ENCODE measurements at places on chromosomes 5 and 9.

DNA sequence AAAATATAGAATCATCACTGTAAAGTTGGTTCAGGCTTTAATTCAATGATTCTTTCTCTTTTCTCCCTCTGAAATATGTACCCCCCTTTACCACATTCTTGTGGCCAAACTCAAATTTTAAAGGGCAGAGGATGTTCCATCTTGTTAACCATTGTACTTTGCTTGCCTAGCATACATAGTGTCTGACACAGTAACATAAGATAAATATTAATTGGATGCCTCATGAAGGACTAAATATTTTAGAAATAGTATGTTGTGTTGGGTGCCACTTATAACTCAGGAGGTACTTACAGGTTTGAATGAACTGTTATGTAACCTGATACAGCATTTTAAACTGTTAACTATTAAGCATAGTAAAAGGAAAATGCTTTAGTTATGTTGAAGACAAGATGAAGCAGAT is 71.5 kb downstream of the NIPBL start:
- no peaks in the 10 kb centered on the region for H3K27me3 ChIP-seq
- H3K4me3 ChIP-seq, result no peak overlapping the region
- DNase-seq, result no peak
- H3K27ac ChIP-seq, result no peak overlapping the region
- no peaks in the 10 kb centered on the region for H3K36me3 ChIP-seq

DNA sequence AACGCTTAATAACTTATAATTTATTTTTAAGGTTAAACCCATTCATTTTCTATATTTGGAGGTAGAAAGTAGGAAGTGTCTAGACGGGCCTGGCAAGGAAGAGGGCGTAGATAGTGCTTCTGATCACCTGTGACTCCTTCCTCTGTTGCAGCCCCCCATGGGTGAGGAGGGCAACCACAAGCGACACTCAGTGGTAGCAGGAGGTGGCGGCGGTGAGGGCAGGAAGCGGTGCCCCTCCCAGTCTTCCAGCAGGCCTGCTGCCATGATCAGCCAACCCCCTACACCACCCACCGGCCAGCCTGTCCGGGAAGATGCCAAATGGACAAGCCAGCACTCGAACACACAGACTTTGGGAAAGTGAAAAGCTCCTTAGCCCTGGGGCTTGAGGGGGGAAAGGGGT is 36.7 kb downstream of the FAXDC2 start:
- no peaks in the 10 kb centered on the region for H3K27me3 ChIP-seq
- no peak overlapping the region for H3K4me3 ChIP-seq
- H3K27ac ChIP-seq, result no peak overlapping the region
- H3K4me1 ChIP-seq, result no peaks in the 10 kb centered on the region
- H3K36me3 ChIP-seq, result peaks cover 4% of the 10 kb centered on the region
- DNase-seq, result no peak

DNA sequence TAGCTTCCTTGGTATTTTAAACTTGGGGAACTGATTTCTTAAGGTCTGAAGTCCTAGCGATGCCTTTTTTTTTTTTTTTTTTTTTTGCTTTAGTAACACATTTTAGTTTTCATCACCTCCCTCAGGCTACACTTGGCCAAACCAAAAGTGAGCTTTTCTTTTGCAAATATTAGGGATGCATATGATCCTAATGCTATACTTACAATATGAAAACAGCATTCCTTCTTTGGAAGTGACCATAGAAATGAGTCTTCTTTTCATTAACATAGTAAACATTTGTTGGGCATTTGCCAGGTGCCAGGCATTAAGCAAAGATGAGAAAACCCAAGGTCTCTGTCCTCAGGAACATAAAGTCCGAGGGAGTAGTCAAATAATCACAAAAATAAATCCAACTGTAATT is 189.8 kb downstream of the ALDH1A1 start:
- H3K4me1 ChIP-seq, result no peaks in the 10 kb centered on the region
- no peaks in the 10 kb centered on the region for H3K36me3 ChIP-seq
- H3K27ac ChIP-seq, result no peak overlapping the region

DNA sequence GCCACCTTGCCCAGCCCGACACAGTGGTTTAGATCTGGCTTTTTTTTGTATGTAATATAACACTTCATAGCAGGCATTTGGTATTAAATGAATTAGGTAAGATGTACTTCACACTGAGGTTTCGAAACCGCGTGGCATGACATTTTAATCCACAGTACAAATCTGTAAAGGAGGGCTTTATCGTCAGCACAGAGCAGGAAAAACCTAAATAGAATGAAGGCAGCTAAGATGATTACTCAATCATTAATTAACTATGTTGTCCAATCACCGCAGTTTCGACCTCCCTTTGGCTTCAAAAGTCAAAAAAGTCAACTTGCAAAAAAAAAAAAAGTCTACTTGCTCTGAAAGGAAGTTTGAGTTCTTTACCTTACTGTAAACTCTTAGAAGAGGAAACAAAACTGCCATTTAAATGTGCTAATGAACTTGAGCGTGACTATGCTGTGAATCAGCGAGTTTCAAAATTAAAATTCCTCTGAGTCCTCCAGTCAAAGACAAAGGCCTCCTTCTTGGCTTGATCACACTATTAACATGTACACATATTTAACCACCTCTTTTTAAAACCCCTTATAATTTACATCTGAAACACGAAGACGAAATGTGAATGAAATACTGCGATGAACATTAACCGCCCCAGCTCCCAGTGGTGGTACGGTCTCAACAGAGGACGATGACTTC is 698 bp upstream of the SEC24A start:
- H3K27ac ChIP-seq, result peak overlapping the region; percentile 91
- no peaks in the 10 kb centered on the region for H3K36me3 ChIP-seq

DNA sequence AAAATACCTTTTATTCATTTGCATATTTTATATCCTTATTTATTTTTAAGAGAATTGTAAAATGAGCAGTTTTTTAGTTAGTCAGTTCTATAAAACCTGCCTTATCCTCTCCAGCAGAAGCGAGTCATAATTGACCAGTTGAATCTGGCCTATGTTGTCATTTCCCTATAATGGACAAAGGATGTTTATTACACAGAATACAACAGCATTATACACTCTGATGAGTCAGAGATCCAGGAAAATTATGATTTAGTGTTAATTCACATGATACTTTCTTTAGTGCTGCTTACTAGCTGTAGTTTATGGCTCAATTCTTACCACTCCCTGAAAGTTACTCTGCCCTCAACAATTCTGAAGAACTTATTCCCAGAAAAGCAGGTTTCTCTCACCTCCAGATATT is 26.8 kb upstream of the LURAP1L start:
- no peaks in the 10 kb centered on the region for H3K4me1 ChIP-seq
- DNase-seq, result no peak
- no peak overlapping the region for H3K27ac ChIP-seq

GRCh38 chr9:112200711-112201110 is 25.6 kb upstream of the SUSD1 start:
- no peaks in the 10 kb centered on the region for H3K4me1 ChIP-seq
- no peak overlapping the region for H3K27ac ChIP-seq
- no peaks in the 10 kb centered on the region for H3K27me3 ChIP-seq
- no peak for DNase-seq

GRCh38 chr5:150419630-150420270 is 7.0 kb upstream of the CD74 start:
- H3K27ac ChIP-seq, result peak overlapping the region; percentile 71

- peak; percentile 80 for DNase-seq
- H3K4me1 ChIP-seq, result peaks cover 3% of the 10 kb centered on the region
- no peaks in the 10 kb centered on the region for H3K27me3 ChIP-seq
Observed at GRCh38 chr5:180831139-180832093, 28.8 kb upstream of the MGAT1 start.

- no peak overlapping the region for H3K4me3 ChIP-seq
- H3K27ac ChIP-seq, result no peak overlapping the region
- peaks cover 5% of the 10 kb centered on the region for H3K4me1 ChIP-seq
- H3K36me3 ChIP-seq, result no peaks in the 10 kb centered on the region
Observed at GRCh38 chr5:125661584-125661983, 761.6 kb upstream of the GRAMD2B start.

GRCh38 chr9:92253656-92254055 is 39.8 kb downstream of the IARS1 start:
- DNase-seq, result no peak
- H3K36me3 ChIP-seq, result no peaks in the 10 kb centered on the region
- H3K27ac ChIP-seq, result no peak overlapping the region
- H3K4me1 ChIP-seq, result no peaks in the 10 kb centered on the region

DNA sequence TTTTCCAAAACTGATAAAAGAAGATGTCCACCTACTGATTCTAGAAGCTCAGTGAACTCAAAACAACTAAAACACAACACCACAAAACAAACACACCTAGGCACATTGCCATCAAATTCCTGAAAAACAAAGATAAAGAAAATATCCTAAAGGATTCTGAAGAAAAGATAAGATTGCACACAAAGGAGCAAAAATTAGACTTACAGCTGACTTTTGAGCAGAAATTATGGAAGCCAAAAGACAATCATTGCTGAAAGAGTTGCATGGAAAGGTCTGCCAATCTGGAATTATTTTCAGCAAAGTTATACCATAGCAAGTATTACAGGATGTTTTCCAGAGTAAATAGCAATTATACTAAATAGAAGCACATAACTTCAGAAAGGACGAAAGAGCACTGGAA is 128.2 kb upstream of the IRX2 start:
- no peak overlapping the region for H3K4me3 ChIP-seq
- no peaks in the 10 kb centered on the region for H3K4me1 ChIP-seq
- H3K27ac ChIP-seq, result no peak overlapping the region

- H3K4me1 ChIP-seq, result no peaks in the 10 kb centered on the region
- no peak overlapping the region for H3K27ac ChIP-seq
- H3K4me3 ChIP-seq, result no peak overlapping the region
- H3K36me3 ChIP-seq, result no peaks in the 10 kb centered on the region
- no peaks in the 10 kb centered on the region for H3K27me3 ChIP-seq
Observed at GRCh38 chr5:159458217-159458711, 128.0 kb upstream of the IL12B start.

DNA sequence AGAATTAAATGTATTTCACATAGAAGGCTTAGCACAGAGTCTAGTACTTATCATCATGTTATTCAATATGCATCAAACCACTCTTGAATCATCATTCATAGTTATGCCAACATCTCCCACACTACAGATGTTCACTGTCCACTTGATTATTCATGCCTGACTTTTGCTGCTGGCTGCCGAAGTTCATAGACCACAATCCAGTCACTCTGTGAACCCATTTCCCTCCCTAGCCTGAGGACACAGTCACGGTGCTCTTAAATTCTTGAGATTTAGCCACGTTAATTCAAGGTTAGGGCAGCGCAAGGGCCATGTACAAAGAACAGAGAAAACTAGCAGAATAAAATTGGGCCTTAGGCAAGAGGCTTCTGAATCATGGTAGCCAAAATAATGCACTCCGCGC is 32.4 kb downstream of the ABCA1 start:
- H3K36me3 ChIP-seq, result peaks cover 6% of the 10 kb centered on the region
- DNase-seq, result no peak
- no peaks in the 10 kb centered on the region for H3K4me1 ChIP-seq
- no peaks in the 10 kb centered on the region for H3K27me3 ChIP-seq

DNA sequence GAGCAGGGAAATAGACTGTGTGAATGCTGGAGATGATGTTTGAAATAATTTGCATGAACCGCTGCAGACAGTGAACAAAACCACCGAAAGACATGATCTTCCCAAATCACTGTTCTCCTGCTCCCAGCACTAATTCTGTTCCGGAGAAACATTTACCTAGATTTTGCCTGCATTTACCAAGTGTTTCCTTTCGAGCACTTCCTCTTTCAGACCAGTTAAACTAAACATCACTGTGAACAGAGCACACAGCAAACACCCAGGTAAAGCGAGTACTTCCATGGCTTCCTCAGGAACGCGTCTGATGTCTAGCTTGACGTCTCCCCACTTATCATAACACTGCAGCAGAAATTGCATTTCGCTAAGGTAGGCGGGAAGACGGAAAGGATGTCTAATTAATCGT is 45.1 kb upstream of the PTCH1 start:
- DNase-seq, result no peak
- H3K4me3 ChIP-seq, result no peak overlapping the region
- H3K4me1 ChIP-seq, result no peaks in the 10 kb centered on the region
- H3K27ac ChIP-seq, result no peak overlapping the region
- H3K27me3 ChIP-seq, result no peaks in the 10 kb centered on the region

DNA sequence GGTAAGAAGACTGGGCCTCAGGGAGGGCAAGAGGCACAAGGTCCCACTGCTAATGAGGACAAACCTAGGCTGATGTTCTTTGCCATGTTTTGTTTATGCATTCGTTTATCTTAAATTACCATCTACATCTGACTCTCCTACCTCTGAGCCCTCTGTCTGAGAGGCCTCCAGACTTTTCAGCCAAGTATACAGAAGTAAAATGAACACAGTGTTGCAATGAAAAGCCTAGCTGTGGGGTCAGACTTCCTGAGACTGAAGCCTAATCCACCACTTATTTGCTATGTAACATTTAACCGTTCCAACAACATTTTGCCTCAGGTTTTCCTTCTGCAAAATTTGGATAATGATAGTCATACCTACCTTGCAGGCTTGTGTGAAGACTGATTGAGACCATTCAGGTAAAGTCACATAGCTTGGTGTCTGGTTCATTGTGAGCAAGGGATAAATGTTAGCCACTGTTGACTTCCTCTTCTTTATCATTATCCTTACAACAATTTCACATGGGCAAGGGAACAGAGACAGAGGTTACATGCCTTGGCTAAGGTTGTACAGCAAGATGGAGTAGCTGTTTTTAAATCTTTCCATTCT is 374.9 kb upstream of the CLINT1 start:
- H3K27ac ChIP-seq, result no peak overlapping the region
- H3K4me3 ChIP-seq, result no peak overlapping the region
- H3K4me1 ChIP-seq, result no peaks in the 10 kb centered on the region
- no peaks in the 10 kb centered on the region for H3K36me3 ChIP-seq
- no peak for DNase-seq

GRCh38 chr9:35703906-35704672 is 14.4 kb upstream of the TPM2 start:
- H3K27ac ChIP-seq, result no peak overlapping the region
- H3K36me3 ChIP-seq, result no peaks in the 10 kb centered on the region
- no peaks in the 10 kb centered on the region for H3K4me1 ChIP-seq
- no peaks in the 10 kb centered on the region for H3K27me3 ChIP-seq

GRCh38 chr9:104783588-104783987 is 19.7 kb downstream of the NIPSNAP3B start:
- H3K27me3 ChIP-seq, result no peaks in the 10 kb centered on the region
- H3K4me1 ChIP-seq, result no peaks in the 10 kb centered on the region
- H3K27ac ChIP-seq, result no peak overlapping the region
- no peak overlapping the region for H3K4me3 ChIP-seq
- H3K36me3 ChIP-seq, result no peaks in the 10 kb centered on the region
- no peak for DNase-seq

GRCh38 chr9:96073531-96074480 is 198.3 kb downstream of the ERCC6L2 start:
- no peaks in the 10 kb centered on the region for H3K4me1 ChIP-seq
- H3K36me3 ChIP-seq, result no peaks in the 10 kb centered on the region
- no peaks in the 10 kb centered on the region for H3K27me3 ChIP-seq

- H3K27ac ChIP-seq, result no peak overlapping the region
- no peak for DNase-seq
- H3K4me1 ChIP-seq, result peaks cover 6% of the 10 kb centered on the region
- H3K4me3 ChIP-seq, result no peak overlapping the region
- no peaks in the 10 kb centered on the region for H3K36me3 ChIP-seq
- H3K27me3 ChIP-seq, result no peaks in the 10 kb centered on the region
Observed at GRCh38 chr5:137498301-137498735, 808 bp downstream of the SPOCK1 start.
